HT-29 (cell line): ENCODE measurements at places on chromosomes 5 and 9. TPM values are rescaled to one million over a fixed set of nuclear protein-coding genes. Genes with fewer than 3 reads are reported as not detected.

DNA sequence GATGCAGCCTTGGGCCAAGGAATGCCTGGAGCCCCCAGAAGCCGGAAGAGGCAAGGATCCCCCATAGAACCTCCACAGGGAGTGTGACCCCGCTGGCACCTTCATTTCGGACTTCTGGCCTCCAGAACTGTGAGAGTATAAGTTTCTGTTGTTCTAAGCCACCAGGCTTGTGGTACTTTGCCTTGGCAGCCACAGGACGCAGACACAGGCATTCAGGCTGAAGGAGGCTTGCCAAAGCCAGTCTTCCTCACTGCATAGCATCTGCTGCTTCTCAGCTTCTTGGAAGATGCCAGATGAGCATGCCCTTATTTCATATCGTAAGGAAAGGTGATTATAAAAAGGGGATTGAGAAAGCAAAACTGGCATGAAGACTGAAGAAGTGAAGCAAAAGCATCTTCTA lies 61.1 kb upstream of the TAS2R1 start:
- DNase-seq: no peak

Gene FAM169A
- total RNA-seq: 0.23 and 0.33 TPM in 2 replicates

Gene DND1
- 2.7 and 2.9 TPM in 2 replicates for total RNA-seq

DNA sequence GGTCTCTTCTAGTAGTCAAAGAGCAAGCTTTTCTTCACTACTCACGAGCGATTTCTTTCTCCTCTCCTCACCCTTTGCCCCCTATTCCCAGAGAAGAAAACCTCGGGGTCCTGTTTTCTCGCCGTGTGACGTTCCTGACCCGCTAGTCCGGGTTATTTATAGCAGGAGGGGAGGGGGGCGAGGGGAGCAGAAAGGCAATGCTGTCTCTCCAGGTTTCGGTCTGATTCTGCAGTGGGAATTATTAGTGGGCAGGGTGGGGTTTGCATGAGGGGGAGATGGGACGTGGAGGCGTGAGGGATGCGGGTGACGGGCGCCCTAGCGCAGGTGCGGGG lies 847 bp upstream of the GABRB2 start:
- DNase-seq: no peak

GRCh38 chr9:74281674-74282073 lies 215.5 kb upstream of the RORB start:
- peak; percentile 43 for DNase-seq

GRCh38 chr5:87079219-87079618 lies 188.5 kb upstream of the RASA1 start:
- DNase-seq: no peak

DNA sequence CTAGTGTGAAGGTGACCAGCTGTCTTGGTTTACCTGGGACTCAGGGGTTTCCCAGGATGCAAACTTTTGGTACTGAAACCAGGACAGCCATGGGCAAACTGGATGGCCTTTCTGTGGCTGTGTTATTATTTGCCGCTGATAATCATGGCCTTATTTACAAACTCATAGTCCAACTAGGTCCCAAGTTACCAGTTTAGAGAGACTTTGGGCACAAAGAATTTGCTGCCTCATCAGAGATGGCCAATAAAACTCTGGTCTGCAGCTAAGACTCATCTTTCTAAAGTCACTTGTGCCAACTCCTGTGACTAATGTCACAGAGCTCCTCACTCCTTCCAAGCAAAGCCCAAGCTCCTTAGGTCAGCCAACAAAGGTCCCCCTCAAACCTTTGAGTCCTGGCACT lies 47.5 kb upstream of the PLPP6 start:
- DNase-seq: no peak

Gene FRRS1L
- not detected in 2 replicates for total RNA-seq

Gene PTPN3
- 9.8 and 11.3 TPM in 2 replicates for total RNA-seq
